ENCODE measurements at places on chromosomes 3 and 15.

GRCh38 chr3:126118591-126118990 is 34.7 kb upstream of the SLC41A3 start:
- no peak for DNase-seq

- no peak for DNase-seq
These were observed 283.0 kb downstream of the UACA start for GRCh38 chr15:70480196-70480856.

GRCh38 chr15:23687143-23687470 is at the start of gene NDN:
Gene NDN, minus strand, starts transcription at chr15:23687305. Its CDS starts 88 bp downstream, at chr15:23687217.
- peak; percentile 34 for DNase-seq

DNA sequence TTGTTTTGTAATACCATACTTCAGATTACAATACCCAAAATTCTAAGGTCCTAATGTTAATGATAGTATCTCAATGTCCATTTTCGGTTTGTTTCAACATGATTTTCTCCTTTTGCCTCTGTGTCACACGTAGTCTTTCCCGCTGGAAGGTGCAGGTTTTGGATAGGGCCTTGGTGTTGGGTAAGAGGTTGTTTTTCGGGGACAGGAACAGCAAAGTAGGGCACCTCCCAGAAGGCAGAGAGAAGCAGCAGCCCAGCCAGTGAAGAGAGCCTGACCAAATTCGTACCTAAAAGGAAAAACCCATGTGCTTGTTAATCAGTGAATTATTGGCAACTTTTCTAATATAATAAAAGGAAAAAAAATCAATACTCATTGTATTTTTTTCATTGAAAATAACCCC is 14.1 kb downstream of the CLDN1 start:
- no peak for DNase-seq

DNA sequence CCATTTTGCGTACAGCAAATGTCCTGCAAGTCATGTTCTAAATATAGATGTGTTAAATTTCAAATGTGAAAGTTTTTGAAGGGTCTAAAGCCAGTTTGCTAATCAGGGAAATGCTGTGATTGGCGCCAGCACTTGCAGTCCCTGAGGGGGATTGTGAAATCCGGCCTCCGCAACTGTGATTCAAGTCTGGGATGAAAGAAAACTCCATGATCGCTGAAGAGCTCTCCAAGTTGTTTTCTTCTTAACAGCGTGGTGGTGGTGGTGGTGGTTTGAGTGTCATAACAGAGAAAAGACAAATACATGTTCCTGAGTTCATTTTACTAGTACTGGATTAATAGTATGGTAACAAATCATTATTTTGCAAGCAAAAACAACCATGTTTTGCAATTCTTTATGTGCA is 51.8 kb downstream of the MITF start:
- peak; percentile 88 for DNase-seq

- no peak for DNase-seq
These were observed 9.1 kb upstream of the SKIC8 start for GRCh38 chr15:78308422-78309032.

DNA sequence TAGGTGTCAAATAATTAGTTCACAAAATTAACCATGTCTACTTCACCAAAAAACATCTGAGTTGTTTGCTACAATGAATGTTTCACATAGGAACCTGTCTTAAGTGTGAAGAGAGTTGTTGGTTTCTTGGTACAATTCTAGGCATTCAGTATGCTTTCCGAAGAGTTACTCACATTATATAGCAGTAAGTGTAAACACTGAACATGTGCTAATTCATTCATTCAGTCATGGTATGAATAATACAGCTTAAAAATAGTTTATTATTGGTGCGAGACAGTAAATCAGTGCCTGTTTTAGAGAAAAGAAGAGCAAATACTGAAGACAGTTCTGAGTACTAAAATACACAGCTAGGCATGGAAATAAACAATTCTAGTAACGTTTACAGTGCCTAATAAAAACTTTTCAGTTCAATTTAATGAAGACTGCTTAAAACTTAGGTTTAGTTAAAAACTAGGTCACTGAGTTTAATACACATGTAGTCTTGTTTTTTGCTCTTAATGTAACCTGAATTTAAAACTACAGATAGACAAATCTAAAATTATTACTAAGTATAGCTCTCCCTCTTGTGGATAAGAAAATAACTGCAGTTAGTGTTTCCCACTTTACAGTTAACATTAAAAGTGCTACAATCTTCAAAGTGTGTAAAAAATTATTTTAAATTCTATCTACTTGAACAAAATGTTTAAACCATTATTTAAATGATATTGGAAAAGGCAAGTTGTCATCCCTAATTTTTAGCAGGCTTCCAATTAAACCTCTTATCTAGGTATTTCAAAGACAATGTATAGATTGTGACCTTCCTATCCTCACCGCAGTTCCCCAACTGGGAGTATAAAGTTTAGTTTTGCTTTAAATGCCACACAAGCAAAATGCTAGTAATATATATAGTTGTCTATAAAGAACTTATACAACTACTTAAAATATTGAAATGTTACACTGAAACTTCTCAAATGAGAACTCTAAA is 20.1 kb upstream of the ZCWPW2 start:
- no peak for DNase-seq

- no peak for DNase-seq
These were observed 25.8 kb upstream of the GOLGA6C start for GRCh38 chr15:75232252-75232813.

- no peak for DNase-seq
These were observed 58.8 kb downstream of the KIF9 start for GRCh38 chr3:47223755-47224154.

GRCh38 chr3:107283948-107284347 is 93.3 kb upstream of the CCDC54 start:
- no peak for DNase-seq

DNA sequence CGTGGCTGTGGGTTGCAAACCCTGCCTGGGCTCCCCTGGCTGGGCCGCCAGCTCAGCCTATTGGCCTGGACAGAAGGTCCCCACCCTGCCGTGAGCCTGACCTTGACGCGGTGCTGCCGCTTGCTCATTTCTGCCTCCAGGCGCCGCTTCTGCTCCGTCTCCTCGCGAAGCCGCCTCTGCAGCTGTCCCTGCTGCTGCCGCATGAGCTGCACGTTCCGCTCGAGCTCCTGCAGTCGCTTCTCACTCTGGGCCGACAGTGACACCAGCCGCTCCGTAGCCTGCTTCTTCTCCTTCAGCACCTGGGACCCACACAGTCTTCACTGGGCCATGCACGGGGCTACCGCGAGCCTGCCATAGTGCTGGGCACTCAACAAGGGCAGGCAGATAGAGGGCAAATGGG is 21.7 kb downstream of the KIF7 start:
- no peak for DNase-seq

GRCh38 chr15:67100801-67101581 is 35.6 kb downstream of the SMAD3 start:
- no peak for DNase-seq

- no peak for DNase-seq
These were observed 49.5 kb downstream of the TBL1XR1 start for GRCh38 chr3:177147790-177148189.

- DNase-seq, result no peak
These were observed 179.9 kb upstream of the ANKRD28 start for GRCh38 chr3:15977598-15978232.

- DNase-seq, result no peak
These were observed 205.5 kb downstream of the STAG1 start for GRCh38 chr3:136546720-136547119.

DNA sequence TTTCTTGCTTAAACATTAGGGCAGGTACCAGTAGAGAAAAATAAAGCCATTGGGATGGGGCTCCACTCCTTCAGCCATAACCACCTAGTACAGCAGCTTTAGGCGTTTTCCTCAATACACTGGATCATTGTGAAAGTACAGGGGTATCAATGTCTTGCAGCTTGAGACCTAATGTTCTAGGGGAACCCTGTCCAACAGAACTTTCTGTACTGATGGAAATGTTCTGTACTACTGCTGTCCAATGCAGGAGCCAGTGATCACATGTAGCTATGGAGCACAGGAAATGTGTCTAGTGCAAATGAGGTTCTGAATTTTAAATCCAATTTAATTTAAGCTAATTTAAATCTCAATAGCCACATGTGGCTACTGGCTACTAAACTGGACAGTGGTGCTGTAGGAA is 93.9 kb downstream of the NEDD4 start:
- DNase-seq, result no peak

DNA sequence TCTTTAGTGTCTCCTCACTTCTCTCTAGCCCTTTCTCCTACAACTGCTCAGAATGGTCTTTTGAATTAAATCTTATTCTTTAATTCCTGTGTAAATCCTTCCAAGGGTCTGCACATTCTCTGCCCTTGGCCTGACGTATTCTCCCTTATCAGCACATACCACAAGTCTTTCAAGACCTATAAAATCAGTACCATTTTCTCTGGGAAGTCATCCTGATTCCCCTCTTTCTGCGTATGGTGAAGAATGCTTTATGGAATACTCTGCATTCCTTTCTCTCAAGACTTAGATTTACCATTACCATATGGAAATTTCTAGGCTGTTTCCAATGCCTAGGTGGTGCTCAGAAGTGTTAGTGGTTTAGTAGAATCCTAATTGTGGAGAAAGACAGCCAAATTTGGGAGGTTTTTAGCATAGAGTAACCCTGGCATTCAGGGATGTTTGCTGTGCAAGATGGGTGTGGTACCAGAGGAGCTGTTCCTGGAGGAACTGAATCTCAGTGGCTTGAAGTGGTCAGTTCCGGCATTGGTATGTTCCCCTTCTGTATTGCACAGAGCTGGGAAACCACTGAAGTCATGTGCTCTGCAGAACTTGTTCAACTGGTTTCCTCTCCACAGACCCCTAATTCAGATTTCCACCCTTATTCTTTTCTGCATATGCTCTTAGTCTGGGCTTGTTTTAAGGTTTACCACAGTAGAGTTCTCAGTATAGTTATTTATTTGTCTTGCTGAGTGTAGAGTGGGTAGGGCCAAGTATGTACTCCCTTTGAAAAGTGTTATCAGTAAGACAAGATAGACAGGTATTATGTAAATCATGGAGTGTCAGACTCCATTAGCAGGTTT is 24.5 kb downstream of the IQGAP1 start:
- DNase-seq, result no peak

DNA sequence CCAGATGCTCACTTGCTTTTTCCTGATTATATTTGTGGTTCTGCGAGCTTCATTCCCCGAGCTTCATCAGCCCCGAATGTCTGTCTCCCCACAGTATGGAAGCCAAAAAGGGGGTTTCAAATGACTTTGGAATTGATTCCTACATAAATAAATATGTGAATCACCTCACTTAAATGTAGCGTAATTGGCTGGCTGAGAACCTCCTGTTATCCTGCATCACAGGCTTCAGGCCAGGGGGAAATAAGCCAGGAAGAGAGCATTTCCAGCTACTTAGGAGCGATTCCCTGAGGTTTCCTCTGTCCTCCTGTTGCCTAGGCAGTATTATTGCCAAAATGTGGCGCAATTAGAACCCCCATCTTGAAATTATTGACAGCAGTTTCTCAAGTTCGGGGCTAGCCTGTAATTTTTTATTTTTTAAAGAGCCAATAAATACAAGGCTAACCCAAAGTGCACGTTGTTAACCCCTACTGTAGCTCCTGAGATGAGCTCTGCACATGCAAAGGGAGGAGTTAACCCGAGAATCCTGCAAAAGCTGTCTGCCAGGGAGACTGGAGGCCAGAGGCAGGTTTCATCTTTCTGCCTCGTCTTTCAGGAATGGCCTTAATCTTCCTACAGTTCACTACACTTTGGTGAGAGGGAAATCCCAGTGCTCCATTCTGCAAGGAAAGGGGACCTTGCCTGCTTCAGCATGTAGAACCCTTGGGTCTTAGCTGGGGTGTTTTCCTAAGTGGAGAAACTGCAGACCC is 148.2 kb downstream of the ADAMTS9 start:
- peak; percentile 77 for DNase-seq

DNA sequence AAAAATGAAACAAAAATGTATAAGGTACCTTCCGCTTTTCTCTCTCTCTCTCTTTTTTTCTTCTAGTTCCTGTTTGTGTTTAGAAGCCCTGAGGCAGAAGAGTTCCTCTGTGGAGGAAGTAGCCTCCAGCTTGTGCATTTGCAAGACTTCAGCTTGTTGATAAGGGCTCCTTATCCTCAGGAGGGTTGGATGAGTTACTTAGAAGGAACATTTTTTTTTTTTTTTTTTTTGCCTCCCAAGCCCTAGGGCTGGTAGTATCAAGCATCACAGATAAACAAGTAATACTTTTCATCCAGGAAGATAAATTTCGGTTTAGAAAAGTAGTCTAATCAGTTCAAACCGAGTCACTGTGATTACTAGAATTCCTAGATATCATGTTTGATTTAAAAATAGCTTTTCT is 91.0 kb upstream of the CBLB start:
- DNase-seq, result no peak

DNA sequence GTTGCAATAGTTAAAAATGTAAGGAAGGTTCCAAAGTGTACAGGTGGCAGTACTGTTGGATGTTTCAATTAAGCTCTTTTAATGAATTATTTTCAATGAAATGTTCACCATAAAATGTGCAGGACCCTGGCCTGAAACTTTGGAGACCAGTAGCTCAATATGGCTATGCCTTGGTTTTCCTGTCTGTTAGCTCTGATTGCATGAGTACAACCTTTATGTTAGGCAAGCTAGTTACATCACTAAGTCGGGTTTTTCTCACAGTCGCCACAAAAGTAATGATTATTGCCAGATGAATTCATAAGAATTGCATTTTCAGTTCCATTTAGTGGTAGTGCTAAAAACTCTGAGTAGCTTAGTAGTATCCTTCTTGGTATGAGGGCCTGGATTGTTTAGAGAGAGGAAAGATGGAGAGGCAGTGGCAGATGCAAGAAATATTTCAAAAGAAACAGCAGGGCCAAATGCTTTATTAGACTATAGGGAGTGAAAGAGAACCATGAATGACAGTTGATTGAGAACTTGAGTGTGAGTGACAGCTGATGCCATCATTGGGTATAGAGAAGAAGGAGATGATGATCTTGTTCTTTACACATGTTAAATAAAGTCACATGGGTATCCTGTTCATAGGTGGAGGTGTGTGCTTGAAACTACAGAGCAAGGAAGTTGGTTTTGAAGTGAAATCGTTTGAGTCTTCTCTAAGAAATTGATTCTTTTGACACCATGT is 109.5 kb downstream of the AKAP13 start:
- DNase-seq, result no peak

DNA sequence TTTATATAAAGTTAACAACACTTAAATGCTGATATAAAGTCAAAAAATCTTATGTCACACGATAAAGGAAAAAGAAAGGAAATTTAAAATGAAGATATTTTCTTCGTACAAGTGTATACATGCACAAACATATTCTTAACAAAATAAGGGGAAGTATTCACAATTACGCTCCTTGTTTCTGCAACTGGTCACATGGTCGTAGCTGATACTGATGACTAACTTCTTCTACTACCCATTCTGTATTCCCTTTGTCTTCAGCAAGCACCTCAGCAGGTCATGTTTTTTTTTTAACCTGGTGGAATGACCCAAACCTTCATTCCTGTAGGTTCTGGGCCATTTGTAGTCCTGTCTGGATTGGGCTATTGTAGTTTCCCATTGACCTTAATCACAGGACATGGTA is 30.0 kb upstream of the CMTM8 start:
- no peak for DNase-seq

Measured in uterus (tissue), 4 donors.